CD4-positive, alpha-beta T cell treated with Interferon gamma for 1 hour (primary cell): ENCODE measurements at places on chromosomes 1 and 21.

- DNase-seq = no peak
These were observed 272.7 kb downstream of the HHIPL2 start for GRCh38 chr1:222275001-222275728.

- DNase-seq = no peak
These were observed 54.0 kb upstream of the KCNJ15 start for GRCh38 chr21:38202811-38203210.

GRCh38 chr1:62487956-62488355, 51.1 kb downstream of the USP1 start:
- no peak for DNase-seq

DNA sequence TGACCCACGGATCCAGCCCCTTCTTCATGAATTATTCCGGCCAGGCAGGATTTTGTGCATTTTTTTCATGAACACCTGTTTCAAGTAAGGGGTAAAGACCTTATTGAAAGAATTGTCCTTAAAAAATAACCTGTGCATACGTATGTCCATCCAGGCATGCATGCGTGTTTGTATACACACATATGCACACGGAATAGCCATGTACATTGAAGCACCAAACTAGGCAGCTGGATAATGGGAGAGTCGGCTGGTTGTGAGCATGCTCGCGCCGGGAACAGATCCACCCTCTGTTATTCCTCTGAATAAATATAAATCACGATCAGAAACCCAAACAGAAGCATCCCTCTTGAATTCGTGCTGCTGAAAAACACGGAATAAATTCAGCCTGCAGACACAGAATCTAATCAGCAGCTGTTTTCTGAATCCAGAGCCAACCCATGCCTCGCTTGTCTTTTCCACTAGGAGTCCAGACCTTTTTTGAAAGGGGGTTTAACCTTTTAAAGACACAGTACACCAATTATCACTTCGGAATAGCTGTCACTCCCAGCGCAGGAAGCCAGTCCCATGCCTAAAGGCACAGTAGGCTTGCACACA, at the start of gene HIVEP3:
Gene HIVEP3 (minus strand): TSS at position 473 of the 594 bp plus-strand sequence.
- no peak for DNase-seq

DNA sequence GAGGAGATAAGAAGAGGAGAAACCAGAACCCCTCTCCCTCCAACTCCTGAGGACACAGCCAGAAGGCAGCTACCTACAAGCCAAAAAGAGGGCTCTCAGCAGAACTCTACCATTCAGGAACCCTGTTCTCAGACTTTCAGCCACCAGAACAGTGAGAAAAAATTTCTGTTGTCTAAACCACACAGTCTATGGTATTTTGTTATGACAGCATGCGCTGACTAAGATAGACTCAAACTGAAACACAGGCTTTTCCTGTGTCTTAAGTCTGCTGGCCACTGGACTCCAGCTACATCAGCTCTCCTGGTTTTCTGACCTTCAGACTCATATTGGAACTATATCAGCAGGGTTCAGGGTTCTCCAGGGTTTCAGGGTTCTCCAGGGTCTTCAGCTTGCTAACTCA, 126.5 kb upstream of the TNFSF4 start:
- DNase-seq = no peak

GRCh38 chr1:66831529-66832239, 30.6 kb upstream of the INSL5 start:
- no peak for DNase-seq

DNA sequence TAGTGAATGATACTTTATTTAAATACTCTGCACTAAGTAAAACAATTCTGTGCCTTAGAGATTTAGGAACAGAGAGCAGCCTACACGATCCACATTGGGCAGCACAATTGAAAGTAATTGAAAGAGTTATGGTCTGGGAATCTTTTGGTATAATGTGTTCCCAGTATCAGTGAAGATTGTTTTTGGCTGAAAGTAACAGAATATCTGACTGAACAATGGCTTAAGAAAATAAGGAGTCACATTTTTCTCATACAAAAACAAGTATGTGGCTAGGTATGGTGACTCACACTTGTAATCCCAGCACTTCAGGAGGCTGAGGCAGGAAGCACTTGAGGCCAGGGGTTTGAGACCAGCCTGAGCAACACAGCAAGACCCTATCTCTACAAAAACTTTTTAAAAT, 306.2 kb downstream of the NFIA start:
- no peak for DNase-seq

DNA sequence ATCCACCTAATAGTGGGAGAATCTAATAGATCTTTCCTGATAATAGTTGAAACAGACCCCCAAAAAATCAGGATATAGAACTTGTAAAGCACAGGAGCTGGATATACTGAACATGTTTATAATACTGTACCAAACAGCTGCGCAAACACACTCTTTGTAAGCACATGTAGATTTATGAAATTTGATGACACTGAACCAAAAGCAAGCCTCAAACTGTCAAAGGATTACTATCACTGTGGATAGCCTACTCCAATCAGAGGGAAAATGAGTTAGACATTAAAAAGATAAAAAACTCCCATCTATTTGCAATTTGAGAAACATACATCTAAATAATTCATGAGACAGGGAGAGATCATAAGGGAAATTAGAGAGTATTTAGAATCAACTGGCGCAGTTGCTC, 26.1 kb downstream of the RCAN3 start:
- DNase-seq = no peak

DNA sequence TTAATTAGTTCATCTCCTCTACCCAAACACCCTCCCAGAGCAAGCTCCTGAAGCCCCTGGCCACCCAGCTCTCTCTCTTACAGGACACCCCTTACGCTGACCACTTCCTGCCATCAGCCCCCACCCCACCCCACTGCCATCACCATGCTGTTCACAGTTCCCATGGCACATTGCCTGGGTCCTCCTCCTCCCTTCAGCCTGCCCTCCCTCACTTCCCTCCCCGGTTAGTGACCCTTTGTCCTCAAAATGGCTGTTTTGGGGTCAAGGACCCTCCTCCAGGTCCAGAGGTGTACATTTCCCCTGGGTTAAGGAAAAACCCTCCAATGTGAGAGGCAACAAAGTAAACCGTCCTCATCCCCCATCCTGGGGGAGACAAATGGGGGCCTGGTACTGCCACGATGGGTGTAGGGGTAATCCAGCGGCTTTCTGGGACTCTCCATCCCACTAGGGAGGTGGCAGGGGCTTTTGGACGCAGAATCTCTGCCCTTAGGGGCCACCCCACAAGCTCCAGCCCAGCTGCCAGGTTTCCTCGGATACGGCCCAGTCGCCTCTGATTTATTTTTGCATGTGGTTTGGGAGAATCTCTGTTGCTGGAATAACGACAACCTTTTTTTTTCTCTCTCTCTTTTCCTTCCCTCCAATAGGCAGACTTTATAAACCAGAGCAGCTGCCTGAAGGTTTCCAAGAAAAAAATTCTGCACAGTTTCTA, 8.5 kb downstream of the CAMK2N1 start:
- no peak for DNase-seq

- no peak for DNase-seq
These were observed 31.7 kb upstream of the DMRTA2 start for GRCh38 chr1:50454911-50455310.

DNA sequence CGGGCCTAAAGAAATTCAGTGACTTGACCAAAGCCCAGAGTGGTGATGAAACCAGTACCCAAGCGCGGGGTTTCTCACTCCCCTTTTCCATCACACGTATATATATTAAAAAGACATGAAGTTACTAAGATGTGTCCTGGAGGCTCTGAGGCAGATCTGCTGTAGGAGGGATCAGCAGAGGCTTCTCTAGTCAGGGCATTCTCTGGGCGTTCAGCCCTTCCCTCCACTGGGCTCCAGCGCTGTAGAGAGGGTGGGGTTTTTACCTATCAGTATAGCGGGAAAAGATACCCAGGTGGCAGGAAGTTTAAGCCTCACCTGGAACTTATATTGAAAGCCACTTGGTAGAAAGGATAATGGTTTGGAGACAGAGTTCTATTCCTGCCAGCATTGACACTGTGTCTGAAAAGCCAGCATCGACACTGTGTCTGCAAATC, 862 bp upstream of the PLEKHO1 start:
- DNase-seq = no peak

- DNase-seq = no peak
These were observed 48.1 kb upstream of the NRIP1 start for GRCh38 chr21:15112858-15113257.

GRCh38 chr1:46576596-46576995, 25.1 kb upstream of the KNCN start:
- DNase-seq = no peak

DNA sequence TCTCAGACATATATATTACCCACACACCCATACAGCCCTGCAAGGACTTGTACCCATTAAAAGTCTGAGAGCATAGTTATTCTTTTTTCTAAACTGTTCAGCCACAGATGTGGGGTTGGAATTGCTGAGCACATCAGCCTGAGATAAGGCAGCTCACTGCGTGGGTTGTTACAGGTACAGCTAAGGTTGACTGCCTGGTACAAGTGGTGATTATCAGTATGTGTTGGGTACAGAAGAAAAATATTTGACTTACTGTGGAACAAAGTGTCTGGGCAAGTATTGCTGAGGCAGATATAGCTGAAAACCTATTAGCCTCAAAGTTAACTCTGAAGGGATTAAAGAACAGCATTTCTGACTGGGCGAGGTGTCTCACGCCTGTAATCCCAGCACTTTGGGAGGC, 5.0 kb downstream of the STX12 start:
- DNase-seq = no peak

- DNase-seq = peak; percentile 27
These were observed 100.8 kb downstream of the UCK2 start for GRCh38 chr1:165928075-165928731.

GRCh38 chr1:114216431-114217173, 62.9 kb upstream of the SYT6 start:
- DNase-seq = no peak

- no peak for DNase-seq
These were observed 75.2 kb downstream of the KIFAP3 start for GRCh38 chr1:169999331-169999741.

DNA sequence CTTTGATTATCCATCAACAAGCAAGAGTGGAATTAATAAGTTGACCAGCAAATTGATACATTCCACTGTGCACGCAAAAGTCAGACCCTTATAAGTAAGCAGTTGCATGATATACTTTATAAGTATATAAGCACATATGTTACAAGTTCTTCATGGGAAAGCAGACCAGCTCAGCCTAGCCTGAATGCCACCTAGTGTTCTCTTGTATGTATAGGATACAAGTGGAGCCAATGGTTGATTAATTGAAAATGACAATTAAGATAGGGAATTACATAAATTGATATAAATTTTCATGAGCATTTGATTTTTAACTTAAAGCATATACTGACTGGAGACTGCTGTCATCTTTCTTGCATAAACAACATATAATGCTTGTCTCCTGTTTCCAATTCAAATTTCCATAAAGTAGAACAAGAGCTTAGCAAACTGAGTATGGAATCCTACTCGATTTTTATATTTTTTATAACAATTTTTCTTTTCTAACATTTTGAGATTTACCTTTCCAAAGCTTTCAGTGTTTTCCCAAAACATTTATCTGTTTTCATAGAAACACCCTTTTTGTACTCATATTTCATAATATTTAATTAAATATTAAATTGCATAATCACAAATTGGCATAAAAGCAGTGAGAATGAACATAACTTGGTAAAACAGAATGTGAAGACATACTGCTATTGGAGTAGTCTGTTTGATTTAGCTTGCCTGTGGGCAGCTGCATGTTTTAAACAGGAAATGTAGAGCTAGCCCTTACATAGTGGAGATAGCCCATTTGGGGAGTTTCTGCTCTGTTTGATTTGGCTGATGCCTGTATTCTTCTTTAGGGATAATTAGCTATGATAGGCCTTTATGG, 62.8 kb downstream of the MAGI3 start:
- DNase-seq = no peak

GRCh38 chr1:38693031-38693430, 166.5 kb downstream of the RRAGC start:
- no peak for DNase-seq

DNA sequence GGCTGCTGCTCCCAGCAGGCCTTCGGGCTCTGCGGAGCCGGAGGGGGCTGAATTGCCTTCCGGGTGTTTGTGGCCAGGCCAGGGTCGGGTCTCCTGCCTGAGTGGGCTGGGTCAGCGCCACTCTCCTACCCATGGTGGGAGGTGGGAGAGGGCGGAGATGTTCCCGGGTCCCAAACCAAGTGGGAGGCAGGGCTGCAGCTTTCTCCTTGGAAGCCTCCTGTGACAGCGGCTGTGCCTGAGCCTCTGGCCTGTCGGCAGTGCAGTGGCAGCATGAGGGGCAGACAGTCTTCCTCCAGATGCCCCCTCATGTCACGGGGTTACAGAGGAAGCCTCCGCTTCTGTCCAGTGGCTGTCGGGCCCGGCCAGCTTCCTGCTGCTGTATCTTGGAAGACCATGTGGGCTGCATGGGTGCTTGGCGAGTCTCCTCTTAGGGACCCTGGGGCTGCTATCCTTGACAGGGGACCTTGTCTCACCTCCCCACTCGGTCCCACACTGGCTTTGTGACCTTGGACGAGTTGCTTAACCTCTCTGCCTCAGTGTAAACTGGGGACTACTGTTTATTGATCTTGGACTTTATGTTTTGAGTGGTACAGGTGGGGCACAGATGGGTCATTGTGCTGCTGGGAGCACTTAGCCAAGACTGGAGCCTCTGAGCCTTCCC, 4.3 kb downstream of the SKI start:
- DNase-seq = no peak

DNA sequence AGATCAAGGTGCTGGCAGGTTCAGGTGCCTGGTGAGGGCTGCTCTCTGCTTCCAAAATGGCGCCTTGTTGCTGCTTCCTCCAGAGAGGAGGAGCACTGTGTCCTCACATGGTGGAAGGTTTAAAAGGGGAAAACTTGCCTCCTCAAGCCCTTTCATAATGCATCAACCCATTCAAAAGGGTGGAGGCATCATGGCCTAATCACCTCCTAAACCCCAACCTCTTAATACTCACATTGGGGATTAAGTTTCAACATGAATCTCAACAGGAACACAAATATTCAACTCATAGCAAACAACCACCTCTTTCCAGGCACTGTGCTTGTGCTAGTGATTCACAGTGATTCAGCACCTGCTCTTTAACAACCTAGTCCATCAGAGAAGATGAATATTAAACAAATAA, 4.2 kb downstream of the S100A12 start:
- DNase-seq = no peak

GRCh38 chr1:21764615-21765423, 18.1 kb downstream of the USP48 start:
- DNase-seq = peak; percentile 47

DNA sequence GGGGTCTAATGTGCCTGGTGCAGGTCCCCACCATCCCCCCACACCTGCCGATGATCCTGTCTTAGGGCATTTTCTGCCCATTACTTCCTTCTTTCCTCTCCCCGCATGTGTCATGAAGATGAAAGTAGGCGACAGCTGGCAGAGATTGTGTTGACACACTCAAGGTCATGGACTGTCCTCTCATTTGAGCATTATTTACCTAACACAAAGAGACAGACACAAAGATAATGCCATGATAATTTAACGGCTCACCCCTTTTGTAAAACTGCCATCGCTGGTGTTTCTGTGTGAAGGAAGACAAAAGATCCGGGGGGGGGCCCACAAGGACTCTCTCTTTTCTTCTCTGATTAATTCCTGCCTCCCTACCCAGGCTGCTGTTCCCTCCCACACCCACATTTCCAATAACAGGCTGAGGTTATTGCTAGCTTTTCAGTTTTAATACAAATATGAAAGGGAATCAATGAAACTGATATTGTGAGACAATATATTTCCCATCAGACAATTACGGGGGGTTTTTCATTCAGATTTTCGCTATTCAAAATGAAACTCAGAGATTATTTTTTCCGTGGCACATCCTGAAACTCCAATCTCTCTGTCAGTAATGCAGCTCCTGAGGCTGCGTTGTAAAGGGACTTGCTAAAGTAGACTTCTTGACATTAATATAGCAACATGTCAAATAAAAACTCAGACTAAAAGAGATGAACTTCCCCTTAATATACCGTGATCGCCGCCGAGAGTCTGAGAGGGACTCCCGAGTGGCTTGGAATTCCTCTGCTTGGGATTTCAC, 561.1 kb downstream of the NPHP4 start:
- DNase-seq = no peak
